ENCODE measurements at places on chromosomes 6 and 20.

- no peak for DNase-seq
These were observed 9.1 kb upstream of the PBOV1 start for GRCh38 chr6:138227316-138227781.

GRCh38 chr6:101391772-101392585, 1.5 kb upstream of the GRIK2 start:
- DNase-seq: no peak

- no peak for DNase-seq
These were observed 22.9 kb downstream of the QKI start for GRCh38 chr6:163437466-163437865.

- no peak for DNase-seq
These were observed 99.1 kb upstream of the KCNQ5 start for GRCh38 chr6:72522735-72523141.

DNA sequence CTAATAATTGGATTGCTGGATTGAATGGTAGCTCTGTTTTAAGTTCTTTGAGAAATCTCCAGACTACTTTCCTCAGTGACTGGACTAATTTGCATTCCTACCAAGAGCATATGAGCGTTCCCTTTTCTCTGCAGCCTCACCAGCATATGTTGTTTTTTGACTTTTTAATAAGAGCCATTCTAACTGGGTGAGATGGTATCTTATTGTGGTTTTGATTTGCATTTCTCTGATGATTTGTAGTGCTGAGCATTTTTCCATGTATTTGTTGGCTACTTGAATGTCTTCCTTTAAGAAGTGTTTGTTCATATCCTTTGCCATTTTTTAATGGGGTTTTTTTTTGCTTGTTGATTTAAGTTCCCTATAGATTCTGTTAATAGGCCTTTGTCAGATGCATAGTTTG, 94.7 kb upstream of the AHI1 start:
- no peak for DNase-seq

DNA sequence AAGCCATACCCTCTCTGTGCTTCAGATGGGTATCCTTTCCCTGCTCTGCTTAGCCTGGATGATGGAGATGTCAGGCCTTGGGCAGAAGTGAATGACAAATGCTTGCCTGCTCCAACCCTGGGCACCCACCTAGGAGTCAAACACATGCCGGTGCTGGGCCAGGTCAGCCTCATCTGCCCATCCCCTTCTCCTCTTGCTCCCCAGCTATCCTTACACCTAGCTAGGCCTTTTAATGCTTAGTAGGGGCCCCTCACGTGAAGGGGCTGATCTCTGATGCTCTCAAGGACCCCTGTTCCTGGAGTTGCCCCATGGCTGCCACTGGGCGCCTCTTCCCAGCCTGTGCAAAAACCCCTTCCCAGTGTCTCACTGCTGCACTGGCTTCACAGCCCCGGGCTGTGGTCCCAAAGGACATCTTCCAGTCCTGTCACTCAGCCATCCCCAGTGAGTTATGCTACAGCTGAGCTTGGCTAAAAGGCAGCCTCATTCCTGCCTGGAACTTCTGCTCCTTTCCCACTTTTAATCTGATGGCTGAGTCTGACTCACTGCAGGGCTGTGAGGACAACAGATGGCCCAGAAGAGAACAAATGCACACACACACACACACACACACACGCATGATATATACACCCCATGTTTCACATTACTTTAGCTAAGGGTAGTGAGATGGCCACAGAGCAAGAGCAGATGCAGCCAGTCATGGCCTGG, 12.8 kb upstream of the SDCBP2 start:
- DNase-seq: no peak
